ENCODE measurements at places on chromosomes 1 and 21.

- DNase-seq = no peak
Observed at GRCh38 chr1:206570529-206570928, 41.7 kb downstream of the EIF2D start.

DNA sequence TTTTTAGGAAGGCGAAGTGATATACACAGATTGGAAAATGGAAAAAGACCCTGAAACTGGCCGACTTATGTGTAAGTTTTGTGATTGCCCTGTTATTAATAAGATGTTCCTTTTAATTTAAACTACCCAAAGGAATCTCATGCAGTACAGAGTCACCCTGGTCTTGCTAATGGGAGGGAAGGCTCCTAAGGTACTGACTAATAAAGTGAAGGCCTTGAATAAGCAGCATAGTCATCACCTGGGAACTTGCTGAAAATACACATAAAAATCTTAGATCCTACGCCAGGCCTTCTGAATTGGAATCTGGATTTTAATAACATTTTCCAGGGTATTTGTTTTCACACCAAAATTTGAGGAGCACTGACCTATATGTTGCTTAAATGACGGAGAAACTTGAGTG, 73.4 kb upstream of the MCOLN3 start:
- DNase-seq = no peak

DNA sequence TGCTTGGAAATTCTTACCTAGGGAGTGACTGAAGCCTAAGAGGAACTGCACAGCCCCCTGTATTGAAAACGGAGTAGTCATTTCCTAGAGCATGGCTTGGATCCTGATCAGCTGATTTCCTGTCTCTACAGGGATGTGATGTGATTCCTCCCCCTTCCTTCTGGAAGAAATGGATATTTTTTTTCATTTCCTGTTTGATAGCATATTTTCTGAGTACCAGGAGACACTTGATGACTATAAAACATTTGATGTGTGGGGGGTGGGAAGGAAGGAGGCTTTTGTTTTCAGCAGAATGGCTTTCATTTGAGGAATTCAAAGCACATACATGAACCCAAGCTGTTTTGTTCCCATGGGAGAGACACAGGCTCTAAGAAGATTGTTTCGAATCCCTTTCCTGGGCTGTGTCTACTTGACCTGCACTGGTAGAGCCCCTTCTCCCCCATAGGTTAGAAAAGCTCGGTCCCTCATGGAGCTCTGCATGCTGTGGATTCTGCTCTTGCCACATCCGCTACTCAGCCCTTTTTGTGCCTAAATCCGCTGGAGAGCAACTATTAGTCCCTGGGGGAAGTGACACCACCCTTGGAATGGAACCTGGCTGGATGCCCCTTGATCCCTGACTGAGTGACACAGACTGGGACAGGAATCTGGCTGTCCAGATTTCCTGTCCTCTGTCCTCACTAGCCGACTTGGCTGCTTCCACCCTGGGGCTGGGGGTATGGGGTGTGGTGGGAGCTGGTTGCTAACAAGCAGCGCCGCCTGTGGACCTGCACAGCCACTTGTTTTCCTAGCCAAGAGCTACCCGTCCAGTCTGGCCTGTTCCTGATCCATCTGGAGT, 71.8 kb upstream of the MACF1 start:
- peak; percentile 55 for DNase-seq

- no peak for DNase-seq
Observed at GRCh38 chr21:38037416-38037815, 121.2 kb upstream of the KCNJ6 start.

- DNase-seq = no peak
Observed at GRCh38 chr21:46214478-46215340, 13.9 kb downstream of the LSS start.

DNA sequence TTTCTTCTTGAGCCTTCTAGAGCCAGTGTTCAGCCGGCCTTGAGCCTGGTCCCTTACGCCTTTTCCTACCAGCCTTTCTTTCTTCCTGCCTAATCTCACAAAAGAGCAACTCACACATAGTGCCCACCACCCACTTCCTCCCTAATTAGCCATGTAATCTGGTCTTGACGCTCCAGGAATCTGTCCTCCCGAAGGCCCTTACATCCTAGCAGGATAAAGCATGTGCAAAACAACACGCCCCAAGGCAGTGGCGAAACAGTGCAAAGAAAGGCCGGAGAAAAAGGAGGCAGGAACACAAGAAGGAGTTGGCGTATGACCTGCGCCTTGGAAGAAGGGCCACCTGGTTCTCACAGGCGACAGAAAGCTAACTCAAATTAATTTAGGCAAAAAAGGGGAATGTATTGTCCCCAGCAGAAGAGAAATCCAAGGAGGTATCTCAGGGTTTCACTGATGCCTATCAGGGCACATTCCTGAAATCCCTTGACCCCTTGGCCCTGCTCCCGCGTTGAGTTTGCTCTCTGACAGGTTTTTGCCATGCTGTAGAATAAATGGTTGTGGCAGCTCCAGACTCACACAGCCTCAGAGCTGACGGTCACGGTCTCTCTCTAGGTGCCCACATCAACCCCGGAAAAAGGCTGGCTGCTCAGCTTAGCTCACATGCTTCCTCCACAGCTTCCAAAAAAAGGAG, 79.0 kb downstream of the ZNF281 start:
- no peak for DNase-seq

DNA sequence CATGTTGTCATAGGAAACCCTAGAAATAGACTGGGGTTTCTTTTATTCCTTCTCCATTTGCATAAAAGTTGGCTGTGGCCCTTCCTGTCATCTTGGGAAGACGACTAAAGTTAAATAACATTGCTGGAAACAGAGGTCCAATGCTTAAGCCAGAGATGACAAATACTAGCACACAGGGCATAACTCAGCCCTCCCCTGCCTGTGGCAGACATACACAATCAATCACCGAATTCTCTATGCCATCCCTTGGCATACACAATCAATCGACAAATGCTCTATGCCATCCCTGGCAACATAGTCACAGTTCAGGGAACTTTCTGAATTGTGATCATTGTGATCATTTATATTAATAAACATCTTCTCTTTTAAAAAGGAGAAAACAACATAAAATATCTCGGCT, 229.4 kb downstream of the KAZN start:
- no peak for DNase-seq

GRCh38 chr1:220431554-220432239, 96.2 kb upstream of the MARK1 start:
- no peak for DNase-seq

- DNase-seq = no peak
Observed at GRCh38 chr1:29893046-29893723, 656.9 kb downstream of the PTPRU start.

DNA sequence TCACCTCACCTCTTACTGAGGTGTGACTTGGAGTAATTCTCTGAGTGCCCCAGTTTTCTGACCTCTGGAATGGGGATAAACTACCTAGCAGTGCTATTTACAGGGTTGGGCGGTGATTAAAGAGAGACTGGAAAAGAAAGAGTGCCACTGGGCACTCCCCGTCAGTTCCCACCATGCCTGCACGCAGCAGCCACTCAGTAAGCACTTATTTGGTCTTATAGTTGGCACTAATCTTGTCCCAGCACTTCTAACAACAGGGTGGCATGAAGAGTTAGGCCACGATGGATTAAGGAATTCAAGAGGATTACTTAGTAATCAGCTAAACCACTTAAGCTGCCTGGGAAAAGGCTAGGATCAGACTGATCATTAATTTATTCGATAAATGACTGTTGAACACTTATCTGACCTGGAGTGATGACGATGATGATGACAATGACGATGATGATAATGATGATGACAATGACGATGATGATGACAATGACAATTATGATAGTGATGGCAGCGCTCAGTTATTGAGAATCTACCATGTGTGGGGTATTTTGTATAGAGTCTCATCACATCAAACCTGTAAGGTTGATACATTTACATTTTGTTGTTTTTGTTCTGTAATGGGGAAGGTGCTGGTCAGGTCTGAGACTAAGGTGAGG, 5.4 kb downstream of the CITED4 start:
- DNase-seq = no peak

DNA sequence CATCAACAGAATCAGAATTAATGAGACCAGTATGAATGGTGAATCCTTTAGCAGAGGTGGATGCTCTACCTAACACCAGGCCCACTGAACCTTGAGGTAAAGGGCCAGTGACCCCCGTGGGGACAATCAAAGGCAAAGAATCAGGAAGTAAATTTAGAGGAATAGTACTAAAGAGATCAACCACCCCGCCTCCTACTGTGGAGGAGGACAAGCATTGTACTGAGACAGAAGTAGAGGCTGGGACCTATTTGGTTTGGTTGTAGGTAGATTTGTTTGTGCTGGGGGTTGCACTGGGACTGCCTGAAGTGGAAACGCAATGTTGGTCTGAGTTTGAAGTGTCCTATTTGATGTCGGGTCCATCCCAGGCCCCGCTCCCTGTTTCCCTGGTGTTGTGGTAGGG, 9.5 kb downstream of the CD48 start:
- DNase-seq = no peak

- DNase-seq = no peak
Observed at GRCh38 chr1:96145492-96145891, 576.1 kb upstream of the PTBP2 start.

DNA sequence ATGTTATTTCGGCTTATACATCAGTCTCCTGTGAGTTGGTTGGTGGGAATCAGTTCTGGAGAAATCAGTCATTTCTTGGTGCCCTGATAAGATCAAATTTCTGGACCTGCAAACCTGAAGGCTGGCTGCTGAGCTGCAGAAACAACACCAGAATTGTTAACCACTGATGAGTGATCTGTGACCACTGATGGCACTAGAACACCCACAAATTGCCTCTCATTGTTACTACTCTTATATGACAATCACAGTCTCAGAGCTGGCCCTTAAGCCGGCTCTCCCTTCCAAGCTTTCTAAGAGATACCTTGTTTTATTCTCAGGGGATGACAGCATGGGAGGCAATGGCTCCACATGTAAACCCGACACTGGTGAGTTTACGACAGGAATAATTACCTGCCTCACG, 1.9 kb downstream of the C1orf162 start:
- no peak for DNase-seq

- no peak for DNase-seq
Observed at GRCh38 chr1:8302081-8302956, 15.6 kb upstream of the SLC45A1 start.

DNA sequence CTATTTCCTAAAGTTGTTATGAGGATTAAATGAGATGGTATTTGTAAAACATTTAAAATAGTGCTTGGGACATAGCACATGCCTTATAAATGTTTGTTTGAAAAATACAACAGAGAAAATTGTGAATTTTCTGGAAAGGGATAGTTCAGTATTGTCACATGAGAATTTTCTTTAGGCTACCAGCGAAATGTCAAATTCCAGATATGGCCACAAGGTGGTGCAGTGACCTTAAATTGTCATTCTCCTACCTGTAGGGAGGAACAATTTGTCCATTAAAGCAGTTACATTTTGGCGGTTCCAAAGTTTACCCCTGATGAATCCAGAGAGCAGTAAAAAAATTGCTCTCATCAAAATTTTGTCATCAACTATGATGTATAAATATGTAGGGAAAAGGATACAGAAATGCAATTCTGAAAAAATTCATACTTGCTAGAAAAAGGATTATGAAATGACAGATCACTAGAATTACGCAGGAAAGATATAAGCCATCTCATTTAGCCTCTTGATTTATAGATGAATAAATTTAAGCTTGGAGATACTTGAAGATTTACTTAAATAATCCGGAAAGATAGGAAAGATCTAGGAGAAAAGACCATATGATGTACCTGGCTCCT, 50.2 kb upstream of the TSHB start:
- peak; percentile 5 for DNase-seq

GRCh38 chr1:99784809-99785255, 18.4 kb upstream of the FRRS1 start:
- DNase-seq = no peak

- DNase-seq = no peak
Observed at GRCh38 chr1:155990005-155990739, 11.8 kb upstream of the ARHGEF2 start.

GRCh38 chr1:57137980-57138379, 172.2 kb upstream of the C8B start:
- no peak for DNase-seq

DNA sequence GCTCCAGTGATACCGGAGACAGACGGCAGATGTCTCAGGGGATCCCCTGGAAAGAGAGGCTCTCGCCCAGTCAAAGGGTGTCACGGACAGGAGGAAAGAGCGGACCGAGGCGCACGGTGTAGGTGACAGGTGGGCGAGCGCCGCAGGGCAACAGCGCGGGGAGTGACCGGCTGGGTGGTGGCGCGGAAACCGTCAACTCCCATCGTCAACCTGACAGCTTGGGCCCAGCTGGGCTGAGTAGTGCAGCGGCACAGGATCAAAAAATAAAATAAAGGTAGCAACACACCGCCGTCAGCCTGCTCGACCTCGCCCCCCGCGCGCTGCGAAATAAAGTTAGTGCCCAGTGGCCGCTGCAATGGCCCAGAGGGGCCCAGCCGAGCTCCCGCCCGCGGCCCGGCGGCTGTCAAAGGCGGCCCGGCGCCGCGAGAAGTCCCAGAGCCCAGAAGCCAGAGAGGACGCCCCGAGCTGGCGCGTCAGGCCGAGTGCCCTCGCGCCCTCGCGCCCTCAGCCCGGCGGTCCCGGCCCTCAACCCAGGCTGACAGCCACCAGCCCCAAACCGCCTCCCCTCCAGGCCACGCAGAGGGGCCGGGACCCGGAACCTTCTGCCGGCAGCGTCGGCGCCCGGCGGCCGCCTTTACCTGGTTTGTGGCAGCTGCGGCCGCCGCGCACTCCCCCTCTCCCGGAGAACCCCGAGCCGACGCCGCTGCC, at the start of gene LYST:
Gene LYST, minus strand, starts transcription at position 702 of the 708 bp plus-strand sequence. CDS start 36,489 bp downstream, outside the sequence.
- DNase-seq = peak; percentile 44

GRCh38 chr1:220681220-220681880, 8.8 kb upstream of the C1orf115 start:
- DNase-seq = no peak

DNA sequence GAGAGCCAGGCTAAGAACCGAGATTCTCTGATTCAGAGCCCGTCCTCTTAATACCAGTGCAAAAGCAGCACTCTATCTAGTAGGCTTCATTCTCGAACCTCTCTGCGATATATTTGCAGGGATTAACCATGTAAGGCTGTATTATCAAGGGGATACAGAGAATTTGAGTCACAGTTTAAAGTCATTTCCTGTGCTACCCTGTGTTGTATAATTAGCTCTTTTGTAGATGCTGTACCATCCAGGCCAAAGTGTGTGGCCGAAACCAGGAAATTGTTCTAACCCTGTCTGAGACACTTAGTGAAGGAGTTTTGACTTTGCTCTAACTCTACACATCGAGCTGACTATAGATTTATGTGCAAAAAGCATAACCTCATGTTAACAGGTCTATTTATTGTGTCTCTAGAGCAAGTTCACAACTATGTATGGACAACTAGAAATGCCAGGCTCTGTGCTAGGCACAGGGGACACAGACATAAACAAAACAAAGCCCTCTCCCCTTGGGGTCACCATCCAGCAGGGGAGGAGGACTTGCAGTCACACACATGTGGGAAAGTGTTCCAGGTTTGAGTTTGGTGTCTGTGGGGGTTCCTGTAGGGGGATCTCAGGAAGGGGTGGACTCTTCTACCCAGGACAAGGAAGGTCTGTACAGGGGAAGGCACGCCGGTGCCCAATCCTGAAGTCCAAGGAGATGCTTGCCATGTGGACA, 182.2 kb downstream of the DHRS3 start:
- no peak for DNase-seq

GRCh38 chr1:116440731-116441130, 67.7 kb downstream of the ATP1A1 start:
- DNase-seq = no peak

Measured in HuH-7 (cell line).